ENCODE measurements at places on chromosomes 5 and 9.

GRCh38 chr9:114539701-114540380, 34.6 kb upstream of the WHRN start:
- DNase-seq = no peak

- DNase-seq = no peak
Observed at GRCh38 chr5:149046196-149046829, 16.5 kb downstream of the SH3TC2 start.

DNA sequence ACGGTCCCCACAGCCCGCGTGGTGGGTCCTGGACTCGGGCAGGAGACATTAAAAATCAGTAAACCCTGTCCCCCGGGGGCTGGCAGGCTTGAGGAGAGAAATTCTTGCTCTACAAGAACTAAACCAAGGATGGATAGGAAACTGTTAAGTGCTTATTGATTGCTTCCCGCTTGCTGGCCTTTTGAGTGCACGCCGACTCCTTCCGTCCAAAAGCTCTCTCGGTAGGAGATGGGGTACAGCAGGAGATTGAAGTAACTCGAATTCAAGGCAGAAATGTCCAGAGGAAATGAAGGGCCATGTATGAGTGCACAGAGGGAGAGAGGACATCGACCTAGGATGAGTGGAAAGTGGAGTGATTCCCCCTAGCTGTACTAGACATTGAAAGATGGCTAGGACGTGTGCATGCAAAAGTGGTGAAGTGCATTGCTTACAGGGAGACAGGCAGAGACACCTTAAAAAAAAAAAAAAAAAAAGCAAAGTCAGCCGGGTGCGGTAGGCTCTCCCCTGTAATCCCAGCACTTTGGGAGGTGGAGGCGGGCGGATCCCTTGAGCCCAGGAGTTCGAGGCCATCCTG, 923 bp downstream of the RECK start:
- DNase-seq = no peak

GRCh38 chr9:7320841-7321240, 478.7 kb downstream of the DMAC1 start:
- DNase-seq = no peak

- DNase-seq = no peak
Observed at GRCh38 chr5:3599226-3600105, 3.8 kb downstream of the IRX1 start.

DNA sequence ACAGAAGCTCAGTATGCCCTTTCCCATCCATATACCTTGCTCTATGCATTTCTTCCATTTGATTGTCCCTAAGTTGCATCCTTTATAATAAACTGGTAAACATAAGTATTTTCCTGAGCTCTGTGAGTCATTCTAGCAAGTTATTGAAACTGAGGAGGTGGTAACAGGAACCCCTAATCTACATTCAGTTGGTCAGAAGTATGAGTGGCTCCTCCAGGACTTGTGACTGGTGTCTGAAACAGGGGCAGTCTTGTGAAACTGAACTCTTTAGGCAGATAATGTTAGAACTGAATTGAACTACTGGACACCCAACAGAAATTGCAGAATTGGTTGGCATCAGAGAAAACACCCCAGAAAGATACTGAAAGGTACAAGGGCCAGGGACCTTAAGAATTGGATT, 133.1 kb upstream of the POU5F2 start:
- DNase-seq = no peak

- DNase-seq = no peak
Observed at GRCh38 chr5:14110196-14110595, 32.9 kb upstream of the TRIO start.

GRCh38 chr5:127072861-127073846, at the start of gene C5orf63:
Gene C5orf63, minus strand, starts transcription at chr5:127073502. Its CDS starts 14,507 bp downstream, at chr5:127058995.
- DNase-seq = no peak

GRCh38 chr9:70020991-70021571, 22.6 kb upstream of the MAMDC2 start:
- DNase-seq = no peak

DNA sequence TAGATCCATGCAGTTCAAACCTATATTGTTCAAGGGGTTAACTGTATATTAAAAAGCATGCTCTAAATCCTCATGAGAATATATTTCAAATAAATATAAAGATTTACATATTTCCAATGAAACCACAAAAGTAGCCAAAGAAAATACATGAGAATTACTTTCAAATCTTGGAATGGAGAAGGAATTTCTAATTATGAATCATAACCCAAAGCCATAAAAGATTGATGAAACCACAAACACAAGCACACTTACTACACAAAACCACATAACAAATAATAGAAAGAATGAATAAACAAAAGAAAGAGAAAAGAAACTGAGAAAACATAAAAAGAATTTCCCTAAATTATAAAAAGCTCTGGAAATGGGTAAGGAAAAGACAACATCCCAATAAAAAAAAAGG, 16.0 kb downstream of the ERP44 start:
- no peak for DNase-seq

DNA sequence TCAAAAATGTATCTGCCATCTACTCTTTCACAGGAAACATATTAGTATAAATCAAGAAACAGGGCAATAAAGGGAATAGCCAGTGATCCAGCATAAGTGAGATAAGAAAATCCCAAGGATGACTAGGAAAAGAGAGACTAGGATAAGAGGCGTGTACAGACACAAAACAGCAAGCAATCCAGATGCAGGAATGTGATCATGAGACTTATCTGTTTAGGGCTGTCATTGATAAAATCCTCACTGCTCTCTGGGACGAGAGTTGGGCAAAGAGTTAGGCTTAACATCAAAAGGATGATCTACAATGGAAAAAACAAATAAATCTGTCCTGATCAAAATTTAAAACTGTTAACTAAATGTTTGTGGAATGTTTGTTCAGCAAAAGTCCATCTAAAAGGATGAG, 1156.8 kb upstream of the C9orf72 start:
- no peak for DNase-seq

GRCh38 chr5:30100148-30100713, 1093.3 kb upstream of the CDH6 start:
- DNase-seq = no peak

- no peak for DNase-seq
Observed at GRCh38 chr9:15846611-15847010, 293.8 kb downstream of the CCDC171 start.

DNA sequence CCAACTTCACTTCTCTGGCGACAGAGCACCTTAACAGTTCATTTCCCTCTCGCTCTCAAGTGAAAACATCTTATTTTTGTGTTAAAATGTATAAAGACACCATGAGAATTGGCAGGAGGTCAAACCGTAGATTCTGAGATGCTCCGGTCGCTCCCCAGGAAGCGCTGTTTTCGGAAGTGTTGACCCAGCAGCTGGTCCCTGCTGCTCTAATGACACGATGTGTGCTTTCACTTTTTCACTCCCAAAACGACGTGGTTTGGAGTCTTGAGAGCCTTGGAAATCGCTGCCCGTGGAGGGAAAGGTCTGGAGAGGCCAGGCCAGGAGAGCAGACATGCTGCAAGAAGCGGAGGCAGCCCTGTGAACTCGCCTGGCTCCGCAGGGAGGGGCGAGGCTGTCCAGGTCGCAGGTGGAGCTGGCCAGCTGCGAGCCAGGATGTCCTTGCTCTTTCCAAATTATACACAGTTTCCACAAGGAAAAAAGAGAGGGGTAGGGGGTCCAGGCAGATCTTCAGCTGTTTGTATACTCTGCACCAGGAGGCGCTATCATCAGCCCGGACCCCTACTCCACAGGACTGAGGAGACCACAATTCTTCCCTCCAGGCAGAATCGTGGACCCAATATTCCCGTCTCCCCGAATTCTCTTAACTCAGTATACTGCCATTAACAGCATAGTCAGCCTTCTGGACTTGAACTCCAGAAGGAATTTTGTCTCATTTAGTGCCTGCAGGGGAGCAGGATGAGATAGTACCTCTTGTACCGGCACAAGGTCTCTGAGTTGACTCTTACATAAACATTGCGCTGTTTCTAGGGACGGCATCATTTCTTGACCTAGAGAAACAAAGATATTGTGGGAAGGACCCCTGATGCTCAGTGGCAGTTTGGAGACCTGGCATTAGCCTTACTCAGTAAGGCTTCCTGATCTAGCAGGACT, 248.6 kb upstream of the ANKRD55 start:
- DNase-seq = no peak

GRCh38 chr5:76688212-76688611, 27.7 kb upstream of the F2R start:
- no peak for DNase-seq

GRCh38 chr5:171308453-171309275, at the start of gene TLX3:
Gene TLX3, plus strand, starts transcription at chr5:171309248. Its CDS starts 118 bp downstream, at chr5:171309366.
- no peak for DNase-seq

- no peak for DNase-seq
Observed at GRCh38 chr5:158431369-158432029, 572.6 kb upstream of the CLINT1 start.

DNA sequence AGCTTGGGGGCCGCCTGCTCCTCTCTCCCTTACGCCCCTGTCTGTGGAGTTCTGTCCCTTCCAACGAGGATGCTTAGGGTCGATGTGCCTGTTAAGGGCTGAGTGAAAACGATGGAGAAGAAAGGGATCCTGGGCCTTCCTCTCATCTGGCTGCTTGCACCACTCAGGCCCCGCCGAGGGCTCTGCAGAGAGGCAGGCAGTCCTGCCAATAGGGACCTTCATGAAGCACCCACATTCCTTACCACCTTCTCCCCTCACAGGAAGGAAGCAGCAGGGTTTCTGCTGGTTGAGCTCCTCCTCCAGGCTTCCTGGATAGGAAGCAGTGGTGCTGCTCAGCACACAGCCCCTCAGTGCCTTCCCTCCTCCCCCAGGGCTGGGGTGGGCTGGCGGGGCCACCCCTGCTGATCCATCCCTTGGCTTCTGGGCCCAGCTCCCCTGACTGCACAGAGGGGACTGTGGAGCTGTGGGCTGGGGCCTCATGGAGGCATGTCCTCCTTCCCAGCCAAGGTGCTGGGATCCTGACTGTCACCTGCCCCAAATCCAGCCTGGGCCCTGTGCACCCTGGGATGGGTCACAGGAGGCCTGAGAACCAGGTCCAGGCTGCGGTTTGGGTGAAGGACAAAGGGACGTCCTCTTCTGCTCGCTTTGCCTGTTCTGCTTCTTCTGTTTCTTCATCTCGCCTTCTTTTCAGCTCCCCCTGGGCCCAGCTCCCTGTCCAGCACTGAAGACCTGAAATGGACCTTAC, 50.5 kb downstream of the AHRR start:
- no peak for DNase-seq

DNA sequence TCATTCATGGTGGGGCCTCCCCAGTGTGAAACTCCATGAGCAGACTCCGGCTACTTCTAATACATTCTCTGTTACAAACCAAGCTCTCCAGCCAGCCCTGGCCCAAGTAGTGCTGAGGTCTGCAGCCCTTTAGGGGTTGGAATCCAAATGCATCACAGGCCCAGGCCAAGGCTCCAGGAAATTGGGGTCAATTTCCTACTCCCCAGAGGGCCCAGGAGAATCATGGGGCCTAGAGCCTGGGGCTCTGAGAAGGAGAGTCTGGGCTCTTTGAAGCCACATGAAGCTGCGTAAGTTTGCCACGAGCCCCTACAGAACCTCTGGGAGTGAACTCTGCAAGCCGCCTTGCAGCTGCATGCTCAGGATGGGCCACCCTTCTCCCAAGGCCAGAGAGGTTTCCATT, 206.4 kb downstream of the PAPPA start:
- DNase-seq = no peak

GRCh38 chr5:147439254-147439653, 70.6 kb downstream of the DPYSL3 start:
- no peak for DNase-seq

- DNase-seq = no peak
Observed at GRCh38 chr9:977838-978830, 1.7 kb downstream of the DMRT3 start.

DNA sequence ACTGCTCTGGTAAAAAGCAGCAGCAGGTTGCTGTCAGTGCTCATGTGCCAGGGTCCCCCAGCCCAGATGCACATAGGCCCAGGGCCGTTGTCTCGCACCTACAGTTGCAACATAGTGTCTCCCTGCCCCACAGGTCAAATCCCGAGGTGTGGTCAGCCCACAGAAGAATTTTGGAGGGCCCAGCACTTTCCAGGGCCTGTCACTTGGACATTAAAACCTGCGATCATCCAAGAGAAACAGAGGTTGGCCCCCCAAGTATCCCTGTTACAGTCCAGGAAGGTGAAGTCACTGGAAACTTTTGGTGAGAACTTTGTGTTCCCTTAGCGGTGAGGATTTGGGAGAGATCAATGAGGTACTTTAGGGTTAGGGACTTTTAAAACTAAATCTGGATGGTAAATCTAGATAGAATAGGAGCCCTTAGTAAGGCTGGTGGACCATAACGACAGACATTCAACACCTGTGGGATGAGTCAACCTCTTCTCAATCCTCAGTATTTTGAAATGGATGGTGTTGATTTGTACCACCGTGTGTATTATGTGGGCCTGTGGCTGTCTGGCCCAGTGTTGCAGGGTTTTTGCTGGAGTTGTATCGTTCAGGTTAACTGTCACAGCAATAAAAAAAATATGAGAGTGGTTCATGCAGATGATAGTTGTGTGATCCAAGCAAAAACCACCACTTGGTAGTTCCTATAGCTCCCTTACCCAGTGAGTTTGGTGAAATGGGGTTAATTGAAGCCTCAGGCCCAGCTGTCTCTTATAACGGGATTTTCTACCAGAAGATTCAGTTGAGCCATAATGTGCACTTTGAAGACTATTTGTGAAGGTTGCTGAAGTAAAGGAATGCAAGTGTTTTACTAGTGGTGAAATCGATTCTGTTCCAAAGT, 19.2 kb downstream of the OR2S2 start:
- DNase-seq = no peak

- no peak for DNase-seq
Observed at GRCh38 chr5:96590796-96591195, 71.4 kb upstream of the CAST start.

GRCh38 chr9:119951090-119951489, 581.9 kb upstream of the BRINP1 start:
- DNase-seq = no peak

- no peak for DNase-seq
Observed at GRCh38 chr9:124257844-124258606, at the start of gene NEK6. Gene NEK6, plus strand, starts transcription at chr9:124257949. Its CDS starts 44,016 bp downstream, at chr9:124301965.

GRCh38 chr9:71643330-71643729, 125.0 kb downstream of the CEMIP2 start:
- no peak for DNase-seq

- DNase-seq = no peak
Observed at GRCh38 chr9:78923966-78924659, 627.2 kb downstream of the PSAT1 start.

- DNase-seq = no peak
Observed at GRCh38 chr9:14939378-14939777, 29.1 kb upstream of the FREM1 start.

- DNase-seq = peak; percentile 58
Observed at GRCh38 chr5:144267961-144268513, 97.4 kb downstream of the KCTD16 start.

All from NCI-H2081 treated with DMSO at 0.1 percent for 48 hours (cell line).